GM20000 (cell line): ENCODE measurements at places on chromosomes 7 and 10.

- DNase-seq: no peak
These were observed 289.1 kb downstream of the PRKG1 start for GRCh38 chr10:51363415-51363814.

DNA sequence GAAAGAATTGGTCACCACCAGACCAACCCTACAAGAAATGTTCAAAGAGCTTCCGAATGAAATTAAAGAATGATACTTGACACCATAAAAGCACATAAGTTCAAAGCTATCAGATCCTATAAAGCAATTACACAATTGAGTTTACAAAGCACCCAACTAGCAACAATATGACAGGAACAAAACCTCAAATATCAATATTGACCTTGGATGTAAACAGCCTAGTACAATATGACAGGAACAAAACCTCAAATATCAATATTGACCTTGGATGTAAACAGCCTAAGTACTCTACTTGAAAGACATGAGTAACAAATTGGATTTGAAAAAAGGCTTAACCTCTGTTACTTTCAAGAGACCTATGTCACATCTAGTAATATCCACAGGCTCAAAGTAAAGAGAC, 1201.4 kb downstream of the XPNPEP1 start:
- DNase-seq: no peak

DNA sequence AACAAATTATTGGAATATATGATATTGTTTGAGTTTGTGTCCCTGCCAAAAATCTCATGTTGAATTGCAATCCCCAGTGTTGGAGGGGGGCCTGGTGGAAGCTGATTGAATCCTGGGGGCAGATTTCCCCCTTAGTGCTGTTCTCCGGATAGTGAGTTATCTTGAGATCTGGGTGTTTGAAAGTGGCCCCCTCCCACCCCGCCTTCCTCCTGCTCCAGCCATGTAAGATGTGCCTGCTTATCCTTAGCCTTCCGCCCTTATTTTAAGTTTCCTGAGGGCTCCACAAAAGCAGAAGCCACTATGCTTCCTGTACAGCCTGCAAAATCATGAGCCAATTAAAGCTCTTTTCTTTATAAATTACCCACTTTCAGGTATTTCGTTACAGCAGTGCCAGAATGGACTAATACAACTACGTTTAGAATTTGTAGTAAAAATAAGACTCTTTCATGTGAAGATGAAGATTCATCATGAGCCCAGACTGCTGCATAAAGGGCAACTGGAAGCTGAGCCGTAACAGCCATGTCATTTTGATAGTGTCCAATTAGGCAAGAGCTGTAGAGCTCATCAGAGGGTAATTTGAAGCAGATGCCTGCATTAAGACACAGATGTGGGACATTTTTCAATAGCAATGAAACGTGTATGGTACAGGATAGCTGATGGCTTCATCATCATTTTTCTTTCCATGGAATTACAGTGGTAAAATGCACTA, 1007.2 kb downstream of the REEP3 start:
- DNase-seq: no peak

GRCh38 chr10:112855134-112855533, 94.9 kb upstream of the TCF7L2 start:
- DNase-seq: no peak

- no peak for DNase-seq
These were observed 162.2 kb downstream of the PFKFB3 start for GRCh38 chr10:6364893-6365292.

GRCh38 chr7:77413861-77414424, 2.2 kb downstream of the GSAP start:
- no peak for DNase-seq

DNA sequence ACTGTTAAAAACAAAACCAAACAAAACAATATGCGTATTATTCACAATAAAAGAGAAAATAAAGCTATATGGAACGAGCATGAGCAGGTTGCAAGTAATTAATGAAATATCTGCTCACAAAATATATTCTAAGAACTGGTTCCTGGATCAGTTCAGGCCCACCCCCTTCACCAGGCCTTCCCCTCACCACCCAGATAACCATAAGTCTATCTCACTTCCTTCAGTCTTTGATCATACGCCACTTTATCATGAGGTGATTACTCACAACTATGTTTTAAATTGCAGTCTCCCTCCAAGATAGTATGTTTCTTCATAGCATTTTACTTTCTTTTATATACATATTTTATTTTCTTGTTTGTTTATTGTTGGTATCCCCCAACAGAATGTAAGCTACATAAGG, 263.1 kb upstream of the HGF start:
- no peak for DNase-seq

DNA sequence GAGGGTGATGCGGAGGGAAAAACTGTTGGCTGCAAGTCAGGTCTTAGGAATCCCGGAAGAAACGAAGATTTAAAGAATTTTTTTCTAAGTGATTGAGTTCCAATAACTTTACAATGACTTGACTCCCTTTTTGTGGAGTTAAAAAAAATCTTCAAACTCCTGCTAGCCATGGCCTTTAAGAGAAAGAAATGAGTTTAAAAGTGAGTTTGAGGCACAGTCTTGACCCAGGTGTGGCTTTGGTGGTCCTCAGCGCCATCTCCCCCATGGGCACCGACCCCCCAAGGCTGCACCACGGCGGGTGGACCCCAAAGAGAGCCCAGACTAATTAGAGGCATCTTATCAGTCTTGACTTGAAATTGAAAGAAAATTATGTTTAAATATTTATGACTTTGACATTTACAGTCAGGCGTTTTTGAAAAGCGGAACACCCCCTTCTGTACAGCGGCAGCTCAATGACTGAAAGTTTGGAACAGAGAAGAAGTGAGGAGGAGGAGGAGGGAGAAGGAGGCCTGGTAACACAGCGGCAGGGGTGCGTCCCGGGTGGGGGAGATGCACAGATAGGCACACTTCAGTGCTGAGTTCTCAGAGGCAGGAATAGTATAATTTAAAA, 349.6 kb downstream of the DNAJB6 start:
- DNase-seq: no peak

DNA sequence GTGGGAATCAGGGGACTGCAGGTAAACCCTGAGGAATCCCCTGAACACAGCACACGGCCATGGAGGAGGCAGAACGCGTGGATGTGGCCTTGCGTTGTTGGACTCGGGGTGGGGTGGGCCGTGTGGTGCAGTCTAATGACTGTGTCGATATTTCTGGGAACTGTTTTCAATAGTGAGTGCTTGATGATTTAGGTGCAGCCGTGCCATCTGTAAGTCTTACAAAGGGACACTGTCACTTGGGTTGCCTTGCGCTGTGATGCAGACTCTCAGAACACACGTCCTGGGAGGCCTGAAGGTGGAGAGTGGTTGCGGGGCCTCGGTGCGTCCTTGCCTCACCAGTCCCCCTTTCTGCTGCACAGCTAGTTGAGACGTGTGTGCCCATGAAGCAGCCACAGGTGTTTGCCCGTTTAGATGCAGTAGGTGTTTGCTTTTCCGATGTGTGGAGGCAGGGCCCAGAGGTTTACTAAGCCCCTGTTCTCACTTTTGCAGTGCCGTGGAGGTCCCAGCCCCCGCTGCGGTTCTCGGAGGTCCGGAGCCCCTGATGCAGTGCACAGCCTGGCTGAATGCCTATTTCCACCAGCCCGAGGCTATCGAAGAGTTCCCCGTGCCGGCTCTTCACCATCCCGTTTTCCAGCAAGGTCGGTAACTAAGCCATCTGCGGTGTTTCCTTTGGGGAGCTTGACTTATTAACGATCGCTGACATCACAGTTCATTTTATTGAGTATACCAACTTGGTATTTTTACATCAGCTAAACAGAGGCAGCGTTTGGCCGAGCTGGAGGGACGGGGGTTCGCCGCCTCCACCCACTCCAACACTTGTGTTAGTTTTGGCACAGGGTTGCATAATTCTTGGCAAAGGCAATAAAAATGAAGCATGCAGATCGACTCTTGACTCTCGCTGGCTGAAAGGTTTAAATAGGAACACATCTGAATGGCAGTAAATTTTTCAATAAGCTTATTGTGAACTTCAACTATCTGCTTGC, 240.7 kb downstream of the MGMT start:
- DNase-seq: no peak

DNA sequence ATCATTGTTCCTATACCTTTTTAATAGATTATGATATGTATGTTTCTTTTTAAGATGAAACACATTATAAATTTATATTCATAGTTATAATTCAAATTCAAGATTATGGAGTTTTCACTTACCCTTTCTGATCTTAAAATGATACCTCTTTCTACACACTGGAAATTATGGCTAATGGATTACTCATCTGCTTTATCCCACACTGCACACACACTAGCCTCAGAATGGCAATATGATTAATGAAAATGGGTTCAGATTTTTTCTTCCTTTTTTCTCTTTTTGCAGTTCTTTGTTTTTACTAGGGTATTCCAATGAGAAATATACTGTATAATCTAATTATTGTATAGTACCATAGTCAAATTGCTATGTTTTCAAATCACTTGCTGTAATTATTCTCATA, 82.3 kb upstream of the FZD1 start:
- DNase-seq: no peak
